ENCODE measurements at places on chromosomes 3 and 15.

GRCh38 chr3:65669163-65669875 lies 369.4 kb downstream of the MAGI1 start:
- no peaks in the 10 kb centered on the region for H3K27me3 ChIP-seq
- no peaks in the 10 kb centered on the region for H3K36me3 ChIP-seq
- no peak overlapping the region for H3K4me3 ChIP-seq
- no peak overlapping the region for H3K27ac ChIP-seq

GRCh38 chr3:184183679-184184078 lies 2.3 kb upstream of the ABCF3 start:
- H3K27ac ChIP-seq, result no peak overlapping the region
- peaks cover 30% of the 10 kb centered on the region for H3K4me1 ChIP-seq
- no peaks in the 10 kb centered on the region for H3K27me3 ChIP-seq
- peaks cover 64% of the 10 kb centered on the region for H3K36me3 ChIP-seq

- no peaks in the 10 kb centered on the region for H3K27me3 ChIP-seq
- DNase-seq, result no peak
- H3K4me1 ChIP-seq, result no peaks in the 10 kb centered on the region
- H3K4me3 ChIP-seq, result no peak overlapping the region
Observed at GRCh38 chr3:55000546-55000945, 72.7 kb upstream of the LRTM1 start.

DNA sequence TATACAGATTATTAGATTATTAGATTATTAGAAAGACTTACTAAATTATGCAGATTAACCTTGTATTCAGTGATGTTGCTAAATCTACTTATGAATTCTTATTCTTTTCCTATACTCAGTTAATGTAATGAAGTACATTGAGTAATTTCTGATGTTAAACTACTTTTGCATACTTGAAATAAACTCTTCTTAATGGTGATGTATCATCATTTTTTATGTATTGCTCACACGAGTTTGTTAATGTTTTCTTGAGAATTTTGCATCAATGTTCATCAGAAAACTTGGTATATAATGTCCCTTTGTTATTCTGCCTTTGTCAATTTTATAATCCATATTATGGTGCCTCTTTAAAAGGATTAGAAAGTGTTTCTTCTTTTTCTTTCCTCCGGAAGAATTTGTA lies 163.2 kb upstream of the COL8A1 start:
- no peaks in the 10 kb centered on the region for H3K36me3 ChIP-seq
- no peak overlapping the region for H3K4me3 ChIP-seq
- DNase-seq, result no peak

GRCh38 chr15:70210076-70210475 lies 112.4 kb upstream of the TLE3 start:
- peaks cover 59% of the 10 kb centered on the region for H3K27me3 ChIP-seq
- no peaks in the 10 kb centered on the region for H3K36me3 ChIP-seq
- no peak for DNase-seq
- H3K27ac ChIP-seq, result no peak overlapping the region
- no peak overlapping the region for H3K4me3 ChIP-seq
- H3K4me1 ChIP-seq, result no peaks in the 10 kb centered on the region

- H3K4me3 ChIP-seq, result no peak overlapping the region
- no peak for DNase-seq
- peaks cover 7% of the 10 kb centered on the region for H3K4me1 ChIP-seq
- H3K36me3 ChIP-seq, result peaks cover 17% of the 10 kb centered on the region
- H3K27me3 ChIP-seq, result peaks cover under 1% of the 10 kb centered on the region
- H3K27ac ChIP-seq, result no peak overlapping the region
Observed at GRCh38 chr3:108024146-108024850, 66.5 kb downstream of the CD47 start.

GRCh38 chr3:126523745-126524428 lies at the start of gene CHST13:
Gene CHST13, plus strand, starts transcription at chr3:126524155. Its CDS starts 178 bp downstream, at chr3:126524333.
- no peak within 1 kb of the TSS for H3K4me3 ChIP-seq
- no peaks in the 10 kb centered on the region for H3K4me1 ChIP-seq
- no peaks in the 10 kb centered on the region for H3K36me3 ChIP-seq
- H3K27ac ChIP-seq, result no peak within 1 kb of the TSS
- no peak for DNase-seq

All from activated naive CD4-positive, alpha-beta T cell treated with anti-CD3 and anti-CD28 coated beads, Interleukin-2, amount 10 ng/mL, durations not matched to agents 7 days and 5 days (primary cell).